Osteoblast (primary cell): ENCODE measurements at places on chromosomes 5 and 9.

- no peak for DNase-seq
Observed at GRCh38 chr9:112048924-112049691, 126.0 kb downstream of the SUSD1 start.

GRCh38 chr5:156913719-156914370, 49.2 kb downstream of the TIMD4 start:
- DNase-seq, result no peak

DNA sequence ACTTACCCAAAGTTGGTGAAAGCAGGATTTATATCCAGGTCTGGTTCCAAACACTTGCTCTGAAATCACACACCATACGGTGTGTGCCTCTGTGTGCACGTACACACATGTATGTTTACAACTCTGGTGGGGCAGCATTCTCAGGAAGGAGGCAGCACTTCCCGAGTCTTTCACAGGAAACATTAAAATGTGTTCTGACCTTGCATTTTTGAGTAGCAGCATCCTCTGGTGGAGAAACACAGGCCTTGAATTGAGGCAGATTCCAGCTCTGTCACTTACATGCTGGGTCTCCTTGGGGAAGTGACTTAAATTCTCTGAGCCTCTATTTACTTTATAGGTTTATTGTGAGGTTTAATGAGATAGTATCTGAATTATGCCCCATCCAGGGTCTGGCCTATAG, 126.4 kb downstream of the RGS3 start:
- DNase-seq, result peak; percentile 83

DNA sequence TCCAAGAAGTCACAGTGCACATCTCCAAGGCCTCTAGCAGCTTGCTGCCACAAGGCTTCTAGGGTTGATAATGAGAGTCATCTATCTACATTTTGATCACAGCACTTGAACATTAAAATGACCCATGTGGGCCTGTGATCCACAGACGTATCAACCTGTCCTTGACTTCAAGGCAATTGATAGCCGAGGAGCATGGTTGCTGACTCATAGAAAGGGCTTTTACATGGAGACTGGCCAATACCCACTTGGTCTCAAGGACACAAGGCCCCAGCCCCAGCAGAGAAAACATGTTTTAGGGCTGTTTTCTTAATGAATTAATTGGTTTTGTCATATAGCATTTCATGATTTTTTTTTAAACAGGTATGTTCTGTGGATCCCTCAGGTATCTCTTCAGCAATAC, 314.0 kb downstream of the SEMA5A start:
- DNase-seq, result no peak
